KG1 (cell line): ENCODE measurements at places on chromosomes 1 and 21.

DNA sequence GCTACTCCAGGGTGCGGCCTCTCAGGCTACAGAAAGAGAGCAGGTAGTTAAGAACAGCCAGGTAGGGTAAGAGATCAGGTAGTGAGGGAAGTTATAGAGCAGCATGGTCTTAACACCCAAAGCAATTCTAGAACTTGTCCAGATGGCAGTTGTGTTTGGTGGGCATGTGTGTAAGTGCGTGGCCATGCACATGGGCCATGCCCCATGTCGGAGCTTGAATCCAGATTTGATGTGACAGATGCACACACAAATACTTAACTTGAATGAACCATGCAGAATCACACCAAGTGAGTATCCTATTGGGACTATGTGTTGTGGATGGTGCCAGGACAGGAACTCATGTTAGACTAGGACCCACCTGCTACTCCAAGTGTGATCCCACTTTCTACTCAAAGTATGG is 145.7 kb upstream of the HMGB4 start:
- DNase-seq: no peak

DNA sequence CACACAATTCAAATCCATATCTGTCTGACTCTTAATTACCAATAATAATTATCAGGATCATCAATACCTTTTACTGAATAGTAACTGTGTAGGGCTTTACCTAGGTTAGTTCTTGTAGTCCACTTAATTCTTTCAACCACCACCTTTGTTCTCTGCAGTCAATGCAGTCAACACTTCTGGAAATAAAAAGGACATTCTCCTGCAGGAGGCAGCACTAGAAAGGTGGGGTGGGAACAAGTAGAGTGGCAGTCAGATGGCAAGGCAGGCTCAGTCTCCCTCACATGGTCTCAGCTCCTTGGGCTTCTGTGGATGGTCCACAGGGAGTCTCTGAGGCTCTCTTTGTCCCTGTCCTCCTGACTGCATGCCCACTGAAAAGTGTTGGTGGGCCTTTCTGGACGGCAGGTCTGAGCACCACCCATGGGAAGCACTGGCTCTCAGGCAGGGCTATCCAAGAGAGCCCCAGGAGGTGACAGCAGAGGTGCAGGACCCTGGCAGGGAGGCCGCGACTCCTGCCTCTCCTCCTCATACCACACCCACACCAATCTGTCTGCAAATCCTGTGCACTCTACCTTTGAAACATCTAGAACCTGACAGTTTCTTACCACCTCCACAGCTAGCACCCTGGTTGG is 237.3 kb downstream of the FOXD2 start:
- DNase-seq: no peak

DNA sequence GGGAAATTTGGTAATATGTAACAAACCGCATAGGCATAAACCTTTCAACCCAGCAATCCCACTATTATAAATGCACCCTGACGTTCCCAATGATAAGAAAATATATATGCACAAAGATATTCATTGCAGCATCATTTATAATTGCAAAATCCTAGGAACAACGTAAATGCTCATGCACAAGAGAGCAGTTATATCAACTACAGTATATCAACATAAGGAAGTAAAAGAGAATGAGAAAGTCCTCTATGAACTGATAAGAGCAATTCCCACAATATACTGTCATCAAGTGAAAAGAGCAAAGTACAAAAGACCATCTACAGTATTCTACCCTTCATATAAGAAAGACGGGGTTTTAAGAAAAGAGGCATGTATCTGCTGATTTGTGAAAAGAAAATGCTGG is 229.9 kb downstream of the SLC45A1 start:
- DNase-seq: no peak

- no peak for DNase-seq
Observed at GRCh38 chr1:225824533-225824941, 14.6 kb downstream of the EPHX1 start.

DNA sequence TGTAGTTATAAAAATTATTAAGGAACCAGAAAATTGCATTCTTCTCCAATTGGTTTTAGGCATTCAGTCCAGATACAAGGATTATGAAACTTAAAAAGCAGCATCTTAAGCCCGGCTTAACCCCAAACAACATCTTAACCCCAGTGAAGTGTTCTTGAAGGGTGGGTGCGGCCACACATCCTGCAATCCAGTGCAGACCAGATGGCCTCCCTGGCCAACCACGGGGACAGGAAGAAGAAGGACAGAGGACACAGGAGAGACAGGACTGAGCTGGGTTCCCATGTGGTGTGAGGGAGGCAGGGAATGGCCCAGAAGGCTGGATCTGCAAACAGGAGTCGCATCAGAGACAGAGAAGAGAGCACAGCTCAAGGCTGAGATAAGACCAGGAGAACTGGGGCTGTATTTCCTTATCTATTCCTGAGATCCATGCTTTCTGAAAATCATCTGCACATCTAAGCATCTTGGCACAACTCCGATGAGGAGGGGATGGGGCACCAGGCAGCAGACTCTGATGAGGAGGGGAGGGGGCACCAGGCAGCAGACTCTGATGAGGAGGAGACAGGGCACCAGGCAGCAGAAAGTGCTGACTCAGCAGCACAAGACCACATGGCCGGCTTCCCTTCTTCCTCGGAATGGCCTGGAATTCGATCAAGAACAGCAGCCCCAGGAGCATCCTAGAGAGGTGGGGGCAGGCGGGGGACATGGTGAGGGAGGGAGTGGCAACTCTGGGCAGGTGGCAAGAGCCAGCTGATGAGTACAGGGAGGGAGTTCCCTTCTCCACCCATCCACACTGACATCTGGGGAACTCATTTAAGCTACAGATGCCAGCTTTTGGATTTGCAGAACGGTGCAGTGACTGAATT is 26.6 kb downstream of the ABCG1 start:
- DNase-seq: no peak
